SJCRH30 (cell line): ENCODE measurements at places on chromosomes 3 and 15.

DNA sequence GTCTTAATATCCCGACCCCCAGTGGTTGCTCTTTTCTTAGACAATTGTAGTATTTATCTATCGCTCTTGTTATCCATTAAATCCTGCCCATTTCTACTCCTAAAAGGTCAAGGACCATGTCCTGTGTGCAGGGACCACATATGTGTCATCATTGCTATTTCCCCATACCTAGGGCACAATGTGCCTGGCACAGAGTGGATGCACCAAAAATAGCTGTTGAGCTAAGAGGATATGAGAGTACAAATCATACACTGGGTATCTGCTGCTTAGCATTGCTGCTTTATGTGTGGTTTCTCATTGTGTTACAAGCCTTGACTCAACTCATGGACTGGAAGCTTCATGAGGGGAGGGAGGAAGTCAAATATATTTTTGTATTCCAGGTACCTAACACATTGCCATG is 3.4 kb upstream of the MITF start:
- DNase-seq = no peak

DNA sequence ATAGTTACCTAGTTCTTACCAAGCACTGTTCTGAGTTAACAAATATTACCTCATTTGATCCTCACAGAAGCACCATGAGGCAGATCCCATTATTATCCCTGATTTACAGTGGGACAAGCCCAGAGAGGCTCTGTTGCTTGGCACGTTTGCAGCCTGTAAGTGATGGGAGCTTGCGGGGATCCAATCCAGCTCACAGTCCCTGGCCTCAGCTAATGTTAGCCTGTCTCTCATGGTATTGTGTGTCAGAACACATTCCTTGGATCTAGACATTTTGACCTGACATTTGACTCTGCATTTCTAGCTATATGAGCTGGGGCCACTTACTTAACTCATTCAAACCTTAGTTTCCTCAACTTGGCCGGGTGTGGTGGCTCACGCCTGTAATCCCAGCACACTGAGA is 246.9 kb upstream of the LRTM1 start:
- DNase-seq = no peak

DNA sequence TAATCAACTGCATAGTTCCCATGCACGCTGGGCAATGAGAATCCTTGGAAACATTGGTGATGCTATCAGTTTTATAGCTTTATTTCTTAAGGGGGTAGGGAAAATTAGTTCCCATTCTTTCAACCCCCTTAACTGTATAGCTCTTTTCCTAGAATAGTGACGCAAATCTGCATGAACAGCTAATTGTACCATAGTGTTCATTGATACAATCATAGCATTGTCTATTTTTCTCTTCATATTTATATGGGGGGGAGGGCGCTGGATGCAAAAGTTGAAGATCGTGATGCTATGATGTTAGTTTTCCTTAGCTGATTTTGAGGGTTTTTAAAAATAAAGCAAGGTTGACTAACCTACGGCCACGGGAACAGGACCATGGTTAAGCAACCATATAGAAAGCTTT is 32.4 kb upstream of the SAMMSON start:
- no peak for DNase-seq

- no peak for DNase-seq
Measured at GRCh38 chr15:36996538-36997181, 103.7 kb downstream of the MEIS2 start.

GRCh38 chr3:189869165-189869564 is 238.0 kb downstream of the TP63 start:
- no peak for DNase-seq

GRCh38 chr3:116199063-116199462 is 246.2 kb downstream of the LSAMP start:
- DNase-seq = no peak

GRCh38 chr3:149466192-149466591 is 8.3 kb upstream of the TM4SF4 start:
- DNase-seq = no peak

DNA sequence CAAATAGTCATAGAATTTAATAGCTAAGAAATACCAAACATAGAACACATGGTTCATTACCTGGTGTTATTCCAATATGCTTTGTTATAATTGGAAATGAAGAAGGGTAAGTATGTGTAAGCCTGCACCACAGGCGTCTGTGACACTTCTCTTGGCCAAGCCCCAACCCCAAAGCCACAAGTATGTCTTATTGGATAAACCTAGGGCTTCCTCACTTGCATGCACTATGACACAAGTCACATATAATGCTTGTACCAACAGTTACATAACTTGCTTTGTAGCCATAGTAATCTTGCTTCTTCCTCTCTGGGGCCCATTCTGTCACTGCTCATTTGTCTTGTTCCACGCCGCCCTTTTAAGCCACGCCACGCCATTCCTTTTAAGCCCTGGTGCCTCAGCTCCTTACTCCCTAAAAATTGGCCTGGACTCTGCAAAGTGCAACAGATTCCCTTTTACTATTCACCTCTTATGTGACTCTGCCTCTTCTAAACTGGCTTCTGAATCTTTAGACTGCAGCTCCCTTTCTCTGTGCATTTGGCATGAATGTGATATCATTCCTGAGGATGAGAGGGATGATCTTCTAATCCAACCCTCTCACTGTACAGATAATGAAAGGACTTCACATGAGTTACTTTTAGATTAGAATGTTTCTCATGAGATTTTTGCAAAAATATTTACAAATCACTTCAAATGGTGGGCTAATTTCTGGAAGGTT is 48.1 kb upstream of the EPHA3 start:
- DNase-seq = peak; percentile 24

- DNase-seq = peak; percentile 8
Measured at GRCh38 chr3:62100282-62100989, 272.9 kb downstream of the FEZF2 start.
